CD4-positive, alpha-beta T cell treated with Interleukin-6 for 4 hours (primary cell): ENCODE measurements at places on chromosomes 16 and 17.

GRCh38 chr17:78266771-78267170, 35.3 kb downstream of the TMEM235 start:
- no peak for DNase-seq

DNA sequence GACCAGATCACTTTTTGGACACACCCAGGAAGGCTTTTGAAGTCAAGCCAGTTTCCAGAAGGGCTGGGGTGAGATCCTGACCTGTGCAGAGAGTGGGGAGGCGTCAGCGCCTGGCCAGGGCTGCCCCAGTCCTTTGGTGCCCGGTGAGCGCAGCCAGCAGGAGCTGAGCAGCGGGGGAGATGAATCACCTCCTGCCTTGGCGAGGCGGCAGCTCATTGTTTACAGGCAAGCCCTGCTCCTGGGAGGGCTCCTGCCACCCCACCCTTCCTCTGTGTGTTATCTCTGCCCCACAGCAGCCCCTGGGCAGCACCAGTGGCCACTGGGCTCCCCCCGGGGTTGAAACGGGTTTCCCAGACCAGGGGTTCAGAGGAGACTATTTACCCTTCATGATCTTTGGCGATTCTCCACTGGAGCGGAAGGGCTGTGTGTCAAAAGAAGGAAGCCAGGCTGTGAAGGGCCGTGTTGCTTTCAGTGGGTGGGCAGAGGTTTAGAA, 14.1 kb upstream of the ITGB4 start:
- DNase-seq: no peak

DNA sequence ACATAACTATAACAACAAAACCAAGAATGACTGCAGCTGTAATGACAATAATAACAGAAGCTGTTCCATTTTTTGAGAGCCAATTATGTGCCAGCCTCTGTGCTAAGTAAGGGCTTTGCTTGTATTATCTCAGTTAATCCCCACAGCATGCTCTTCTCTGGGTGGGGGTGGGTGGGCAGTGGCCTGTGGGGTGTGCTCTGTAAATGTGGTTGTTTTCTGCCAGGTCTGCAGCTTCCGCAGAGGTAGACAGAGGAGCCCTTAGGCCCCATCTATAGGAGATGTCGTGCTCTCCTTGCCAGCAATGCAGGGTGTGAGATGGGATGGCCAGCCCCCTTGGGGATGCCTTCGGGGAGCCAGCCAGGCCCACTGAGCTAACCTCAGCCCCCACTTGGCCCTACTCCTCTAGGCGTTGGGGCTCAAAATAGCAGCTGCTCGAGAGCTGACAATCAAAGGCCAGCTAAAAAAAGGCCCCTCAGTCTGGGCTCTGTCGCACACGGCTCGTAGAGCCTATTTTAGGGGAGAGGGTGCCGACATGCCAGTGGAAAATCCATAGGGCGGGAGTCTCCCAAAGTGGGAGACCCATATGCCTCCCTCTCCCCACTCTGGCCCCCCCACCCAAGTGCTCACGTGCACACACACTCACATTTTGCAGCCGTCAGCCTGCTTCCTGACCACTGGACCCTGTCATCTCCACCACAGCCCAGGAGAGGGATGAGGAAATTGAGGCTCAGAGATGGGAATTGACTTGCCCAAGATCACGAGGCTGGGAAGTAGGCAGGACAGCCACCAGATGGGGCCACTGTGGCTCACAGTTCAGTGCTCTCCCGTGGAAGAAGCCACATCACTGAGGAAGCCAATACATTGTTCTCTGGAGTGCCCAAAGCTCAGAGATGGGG, 15.8 kb downstream of the CDH16 start:
- DNase-seq: no peak

GRCh38 chr16:70746040-70746707, 54.8 kb downstream of the VAC14 start:
- no peak for DNase-seq

DNA sequence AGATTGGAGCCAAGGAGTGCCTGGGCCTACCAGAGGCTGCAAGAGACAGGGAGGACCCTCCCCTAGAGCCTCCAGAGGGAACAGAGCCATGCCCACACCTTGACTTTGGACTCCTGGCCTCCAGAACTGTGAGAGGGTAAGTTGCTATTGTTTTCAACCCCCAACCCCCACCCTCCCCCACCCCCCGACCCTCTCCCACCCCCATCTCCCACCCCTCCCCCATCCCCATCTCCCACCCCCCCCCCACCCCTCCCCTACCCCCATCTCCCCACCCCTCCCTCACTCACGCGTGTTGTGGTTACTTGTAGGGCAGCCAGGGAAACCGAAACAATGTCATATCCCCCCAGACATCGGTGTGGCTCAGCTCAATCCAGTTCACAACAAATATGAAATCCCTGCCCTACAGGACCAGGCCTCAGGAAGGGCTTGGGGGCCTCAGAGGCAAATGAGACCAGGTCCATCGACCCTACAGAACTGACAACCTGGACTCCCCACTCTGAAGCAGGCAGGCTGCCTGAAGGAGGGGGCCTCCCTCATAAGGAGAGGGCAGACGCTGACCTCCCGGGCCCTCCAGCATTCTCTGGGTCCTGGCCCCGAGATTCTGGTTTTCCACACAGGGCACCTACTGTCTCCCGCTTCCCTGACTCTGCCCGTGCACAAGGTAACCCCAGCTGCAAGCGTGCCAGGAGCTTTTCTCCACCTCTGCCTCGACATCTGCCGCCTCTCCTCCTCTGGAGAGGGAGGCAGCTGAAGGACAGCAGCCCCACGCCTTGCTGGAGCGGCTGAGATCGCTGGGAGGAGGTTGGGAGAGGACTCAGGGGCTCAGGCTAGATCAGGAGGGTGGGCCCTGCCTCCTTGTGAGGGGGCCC, 3.0 kb upstream of the ZCCHC14 start:
- no peak for DNase-seq

DNA sequence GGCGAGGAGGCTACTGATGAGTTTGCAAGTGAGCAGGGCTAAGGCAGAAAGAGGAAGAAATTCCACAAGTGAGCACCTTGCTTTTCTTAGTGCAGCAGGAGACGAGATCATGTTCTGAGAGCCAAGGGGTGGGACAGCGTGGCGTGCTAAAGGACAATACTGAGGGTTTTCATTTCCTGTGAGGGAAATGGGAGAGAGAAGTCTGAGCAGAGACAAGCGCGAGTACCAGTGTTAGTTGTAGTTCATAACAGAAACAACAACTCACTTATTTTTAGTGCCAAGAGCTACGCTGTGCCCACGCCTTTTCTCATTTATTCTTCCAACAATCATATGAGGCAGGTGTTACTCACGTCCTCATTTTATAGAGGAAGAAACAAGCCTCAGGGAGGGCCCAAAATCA, 2.3 kb downstream of the SPACA3 start:
- no peak for DNase-seq

- no peak for DNase-seq
These were observed 21.8 kb upstream of the WFIKKN2 start for GRCh38 chr17:50813583-50813982.

DNA sequence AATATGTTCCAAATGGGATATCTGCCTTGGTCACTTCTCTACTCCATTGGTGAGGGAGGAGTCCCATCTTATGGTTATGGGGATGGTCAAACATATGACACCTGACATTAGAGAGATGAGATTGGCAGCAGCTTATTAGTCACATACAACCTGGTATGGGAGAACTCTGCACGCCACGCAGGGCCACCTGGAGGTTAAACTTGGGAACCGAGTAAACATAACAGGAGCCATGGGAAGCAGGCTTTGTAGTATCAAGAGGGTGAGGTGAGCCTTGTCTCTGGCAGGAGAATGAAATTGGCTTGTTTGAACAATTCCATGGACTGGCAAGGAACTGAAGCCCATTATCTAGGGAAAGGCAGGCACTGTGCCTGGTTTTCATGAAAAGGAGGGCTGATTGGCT, 238.7 kb upstream of the ELAC2 start:
- DNase-seq: no peak

DNA sequence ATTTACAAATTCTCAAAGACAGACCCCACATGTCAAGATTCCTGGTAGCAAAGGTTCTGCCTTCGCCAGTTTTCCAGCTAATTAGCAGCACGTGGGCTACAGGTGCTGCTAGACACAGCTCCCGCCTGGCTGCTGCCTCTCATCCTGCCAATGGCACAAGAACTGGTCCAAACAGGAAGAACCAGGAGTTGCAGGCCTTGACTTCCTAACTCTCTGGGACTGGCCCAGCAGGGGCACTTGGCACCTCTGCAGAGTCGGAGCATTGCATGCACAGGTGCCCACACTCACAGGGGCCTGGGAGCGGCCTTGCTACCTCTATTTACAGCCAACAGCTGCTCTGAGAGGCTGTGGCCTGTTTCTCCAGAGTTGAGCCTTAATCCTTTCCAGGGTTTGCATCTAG, 39.6 kb downstream of the TK2 start:
- DNase-seq: no peak

DNA sequence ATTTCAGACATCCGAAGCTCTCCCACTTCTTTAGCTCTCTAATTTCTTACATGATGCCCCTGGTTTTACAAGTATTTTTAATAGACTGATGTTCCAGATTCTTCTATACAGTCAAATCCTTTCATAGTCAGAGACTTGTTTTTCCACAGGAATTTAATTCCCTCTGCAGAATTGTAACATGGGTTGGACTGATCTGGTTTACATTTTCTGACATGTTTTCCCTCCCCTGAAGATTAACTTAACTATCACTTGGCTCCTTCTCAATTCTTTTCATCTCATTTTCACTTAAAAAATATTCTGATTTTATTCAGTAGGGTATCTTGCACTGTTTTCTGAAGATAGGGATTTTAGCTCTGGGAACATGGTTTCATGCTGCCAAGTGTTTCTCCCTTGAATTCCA, 352.2 kb downstream of the MAF start:
- DNase-seq: no peak

- peak; percentile 59 for DNase-seq
These were observed 9.5 kb downstream of the FOXF1 start for GRCh38 chr16:86519649-86520316.

DNA sequence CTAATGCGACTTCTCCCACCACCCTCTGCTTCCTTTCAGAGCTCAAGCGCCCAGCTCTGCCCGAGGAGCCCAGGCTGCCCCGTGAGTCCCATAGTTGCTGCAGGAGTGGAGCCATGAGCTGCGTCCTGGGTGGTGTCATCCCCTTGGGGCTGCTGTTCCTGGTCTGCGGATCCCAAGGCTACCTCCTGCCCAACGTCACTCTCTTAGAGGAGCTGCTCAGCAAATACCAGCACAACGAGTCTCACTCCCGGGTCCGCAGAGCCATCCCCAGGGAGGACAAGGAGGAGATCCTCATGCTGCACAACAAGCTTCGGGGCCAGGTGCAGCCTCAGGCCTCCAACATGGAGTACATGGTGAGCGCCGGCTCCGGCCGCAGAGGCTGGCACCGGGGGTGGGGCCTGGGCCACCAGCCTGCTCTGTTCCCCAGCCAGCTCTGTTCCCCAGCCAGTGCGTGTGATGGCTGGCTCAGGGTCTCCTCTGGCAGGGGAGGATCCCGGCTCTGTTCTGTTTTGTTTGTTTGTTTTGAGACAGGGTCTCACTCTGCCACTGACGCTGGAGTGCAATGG, 18.7 kb downstream of the CRISPLD2 start:
- DNase-seq: no peak

DNA sequence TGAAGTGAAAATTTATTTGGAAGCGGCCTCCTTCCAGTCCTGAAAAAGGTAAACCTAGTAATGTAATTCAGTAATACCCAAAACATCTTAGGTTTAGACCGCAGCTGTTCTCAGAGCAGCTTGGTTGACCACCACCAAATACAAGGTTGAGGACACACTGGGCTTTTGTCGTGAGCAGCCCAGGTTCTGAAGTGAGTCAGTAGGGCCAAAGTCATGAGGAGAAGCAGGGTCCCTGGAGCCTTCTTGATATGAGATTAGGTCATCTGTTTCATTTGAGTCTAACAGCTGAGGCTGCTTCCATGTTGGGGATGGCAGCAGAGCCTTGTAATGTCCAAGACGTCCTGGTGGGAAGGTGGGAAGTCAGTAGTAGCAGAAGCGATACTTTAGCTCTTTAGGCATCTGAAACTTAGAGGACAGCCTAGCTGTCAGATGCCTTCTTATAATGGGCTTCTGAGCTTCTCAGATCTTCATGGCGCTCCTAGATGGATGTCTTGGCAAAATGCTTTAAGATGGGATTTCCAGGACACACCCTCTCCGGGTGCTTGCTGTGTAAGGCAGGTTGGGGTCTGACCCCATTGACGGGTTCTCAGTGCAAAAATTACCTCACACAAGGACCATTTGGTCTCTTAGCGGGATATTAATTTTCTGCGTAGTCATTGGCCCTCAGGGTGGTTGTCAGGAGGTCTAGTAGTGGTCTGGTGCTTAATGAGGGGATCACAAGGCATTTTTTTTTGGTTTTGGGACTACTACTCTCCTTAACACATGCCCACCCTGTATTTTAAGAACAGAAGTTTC, 2.4 kb downstream of the ALKBH5 start:
- no peak for DNase-seq

DNA sequence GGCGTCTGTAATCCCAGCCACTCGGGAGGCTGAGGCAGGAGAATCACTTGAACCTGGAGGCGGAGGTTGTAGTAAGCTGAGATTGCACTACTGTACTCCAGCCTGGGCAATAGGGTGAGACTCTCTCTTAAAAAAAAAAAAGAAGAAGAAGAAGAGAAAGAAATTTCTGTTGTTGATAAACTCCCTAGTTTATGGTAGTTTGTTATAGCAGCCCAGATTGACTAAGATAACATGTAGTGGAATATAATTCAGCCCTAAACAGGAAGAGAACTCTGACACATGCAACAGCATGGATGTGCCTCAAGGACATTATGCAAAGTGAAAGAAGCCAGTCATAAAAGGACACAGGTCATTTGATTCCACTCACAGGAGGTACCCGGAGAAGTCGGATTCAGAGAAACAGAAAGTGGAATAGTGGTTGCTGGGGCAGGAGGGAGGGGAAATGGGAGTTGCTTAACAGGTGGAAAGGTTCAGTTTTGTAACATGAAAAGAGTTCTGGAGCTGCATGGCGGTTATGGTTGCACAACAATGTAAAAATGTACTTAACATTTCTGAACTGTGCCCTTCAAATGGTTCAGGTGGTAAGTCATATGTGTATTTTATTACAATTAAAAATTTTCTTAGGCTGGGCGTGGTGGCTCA, 26.0 kb upstream of the PRM1 start:
- no peak for DNase-seq

DNA sequence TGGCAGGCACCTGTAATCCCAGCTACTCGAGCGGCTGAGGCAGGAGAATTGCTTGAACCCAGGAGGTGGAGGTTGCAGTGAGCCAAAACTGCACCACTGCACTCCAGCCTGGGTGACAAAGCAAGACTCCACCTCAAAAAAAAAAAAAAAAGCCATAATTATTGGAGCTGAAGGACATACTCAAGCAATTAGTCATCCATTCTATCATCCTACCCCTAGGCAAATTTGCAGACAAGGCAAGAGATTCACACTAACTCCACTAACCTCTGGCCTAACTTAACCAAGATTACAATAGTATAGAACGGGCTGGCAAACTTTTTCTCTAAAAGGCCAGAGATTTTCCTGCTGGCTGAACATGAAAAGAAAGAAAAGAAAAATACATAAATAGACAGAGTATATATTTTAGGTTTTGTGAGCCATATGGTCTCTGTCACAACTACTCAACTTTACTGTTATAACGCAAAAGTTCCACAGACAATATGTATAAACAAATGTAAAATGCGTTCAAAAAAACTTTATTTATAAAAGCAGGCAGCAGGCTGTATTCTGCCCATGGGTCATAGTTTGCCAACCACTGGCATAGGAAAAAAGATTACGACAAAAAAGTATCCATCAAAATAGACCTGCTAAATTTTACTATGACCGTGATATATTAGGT, 29.7 kb downstream of the BRIP1 start:
- DNase-seq: no peak
